Activated naive CD4-positive, alpha-beta T cell treated with anti-CD3 and anti-CD28 coated beads for 36 hours (primary cell): ENCODE measurements at places on chromosomes 6 and 20.

GRCh38 chr20:63911176-63911575, 16.2 kb downstream of the DNAJC5 start:
- DNase-seq: no peak

DNA sequence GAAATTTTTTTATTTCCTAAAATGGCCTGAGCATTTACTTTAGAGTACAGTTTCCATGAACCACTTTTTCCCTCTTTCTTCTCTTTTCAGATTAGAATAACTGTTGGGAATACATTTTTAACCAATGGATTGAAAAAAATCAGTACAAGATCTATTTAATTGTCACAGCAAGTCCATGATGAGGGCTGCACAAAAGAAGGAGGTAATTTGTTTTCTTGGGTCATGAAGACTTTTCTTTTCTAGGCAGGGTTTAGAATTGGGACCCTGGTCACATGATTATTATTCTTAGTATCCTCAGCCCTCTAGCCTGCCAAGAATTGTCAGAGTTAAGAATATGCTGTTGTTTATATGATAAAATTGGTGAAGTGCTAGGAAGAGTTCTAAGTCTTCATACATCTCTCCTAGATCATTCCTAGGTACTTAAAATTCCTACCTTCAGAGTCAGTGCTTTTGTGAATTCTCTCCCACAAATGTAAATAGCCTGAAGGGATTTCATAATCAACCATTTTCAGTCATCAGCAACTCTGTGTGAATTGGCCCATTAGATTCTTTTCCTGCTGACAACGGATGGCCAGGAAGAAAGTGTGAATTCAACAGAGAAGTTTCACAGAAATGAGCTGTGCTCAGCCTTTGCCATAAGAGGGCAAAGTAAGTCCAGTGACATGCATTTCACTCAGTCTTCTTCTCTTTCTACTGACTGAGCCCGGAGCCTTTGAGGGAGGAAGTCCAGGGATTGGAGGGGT, 32.4 kb upstream of the TPBG start:
- no peak for DNase-seq

DNA sequence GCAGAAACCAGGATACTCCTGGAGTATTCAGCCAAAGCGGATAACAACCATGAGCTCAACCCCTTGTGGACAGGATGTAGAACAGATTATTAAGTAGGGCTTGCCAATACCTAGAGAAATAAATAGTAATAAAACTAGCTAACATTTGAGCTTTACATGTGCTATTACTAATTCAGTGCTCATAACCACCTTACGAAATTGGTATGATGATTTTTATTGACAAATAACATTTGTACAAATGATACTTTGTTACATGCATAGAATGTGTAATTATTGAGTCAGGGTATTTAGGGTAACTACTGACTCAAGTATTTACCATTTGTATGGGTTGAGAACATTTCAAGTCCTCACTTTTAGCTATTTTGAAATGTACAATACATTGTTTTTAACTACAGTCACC, 287.9 kb downstream of the CDC5L start:
- DNase-seq: no peak

DNA sequence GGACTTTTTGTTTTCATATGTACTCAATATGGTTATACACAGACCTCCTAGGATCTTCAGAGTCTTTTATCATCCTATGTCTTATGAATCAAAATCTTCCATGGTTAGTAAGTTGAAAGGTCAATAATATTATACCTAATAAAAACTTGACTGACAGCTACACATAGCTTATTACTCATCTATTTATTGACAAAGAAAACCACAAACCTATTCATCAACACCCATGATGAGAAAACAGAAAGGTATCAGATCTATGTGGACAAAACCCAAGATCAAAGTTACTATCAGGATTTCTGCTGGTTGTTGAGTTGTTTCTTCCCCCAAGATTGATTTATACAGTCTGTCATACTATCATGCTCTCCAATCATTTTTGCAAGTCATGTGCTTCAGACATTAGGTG, 460.1 kb upstream of the MANEA start:
- DNase-seq: no peak

GRCh38 chr6:7750197-7750596, 24.3 kb downstream of the BMP6 start:
- no peak for DNase-seq

- no peak for DNase-seq
These were observed 180.0 kb downstream of the SOX4 start for GRCh38 chr6:21773576-21773968.

- no peak for DNase-seq
These were observed 509.3 kb upstream of the MAN1A1 start for GRCh38 chr6:119858901-119859300.

DNA sequence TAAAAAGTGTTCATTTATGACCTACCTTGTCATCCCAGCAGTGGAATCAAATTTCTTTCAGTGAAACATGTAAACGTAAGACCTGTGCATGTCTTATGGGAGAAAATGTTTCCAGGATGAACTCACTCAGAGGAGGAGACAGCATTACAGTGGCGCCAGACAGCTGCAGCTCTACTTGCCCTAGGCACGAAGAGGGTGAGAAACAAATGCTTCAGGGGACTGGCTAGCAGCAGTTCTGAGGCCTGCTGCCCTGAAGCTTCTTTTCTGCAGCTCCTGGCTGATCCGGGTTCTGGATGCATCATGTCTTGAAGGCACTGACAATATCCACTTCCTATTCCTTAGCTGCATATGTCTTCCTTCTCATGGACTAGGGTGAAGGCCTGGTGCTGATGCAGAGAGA, 120.2 kb downstream of the QRSL1 start:
- no peak for DNase-seq

- DNase-seq: no peak
These were observed 851.0 kb upstream of the EPHA7 start for GRCh38 chr6:94270091-94270948.

GRCh38 chr6:108435391-108435790, 125.3 kb upstream of the FOXO3 start:
- DNase-seq: no peak

DNA sequence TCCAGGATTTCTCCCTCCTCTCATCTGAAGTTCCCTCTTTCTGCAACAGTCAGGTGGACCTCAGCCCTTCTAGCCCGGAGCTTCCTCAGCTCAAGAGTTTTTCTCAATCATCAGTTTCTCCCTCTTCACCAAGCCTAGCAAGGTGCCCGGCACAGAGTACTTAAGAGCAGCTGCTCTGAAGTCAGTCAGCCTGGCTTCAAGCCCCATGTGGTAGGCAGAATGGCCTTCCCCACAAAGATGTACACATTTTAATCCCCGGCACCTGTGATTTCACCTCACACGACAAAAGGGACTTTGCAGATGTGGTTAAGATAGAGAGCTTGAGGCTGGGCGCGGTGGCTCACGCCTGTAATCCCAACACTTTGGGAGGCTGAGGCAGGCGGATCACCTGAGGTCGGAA, 15.1 kb upstream of the RBPJL start:
- no peak for DNase-seq

DNA sequence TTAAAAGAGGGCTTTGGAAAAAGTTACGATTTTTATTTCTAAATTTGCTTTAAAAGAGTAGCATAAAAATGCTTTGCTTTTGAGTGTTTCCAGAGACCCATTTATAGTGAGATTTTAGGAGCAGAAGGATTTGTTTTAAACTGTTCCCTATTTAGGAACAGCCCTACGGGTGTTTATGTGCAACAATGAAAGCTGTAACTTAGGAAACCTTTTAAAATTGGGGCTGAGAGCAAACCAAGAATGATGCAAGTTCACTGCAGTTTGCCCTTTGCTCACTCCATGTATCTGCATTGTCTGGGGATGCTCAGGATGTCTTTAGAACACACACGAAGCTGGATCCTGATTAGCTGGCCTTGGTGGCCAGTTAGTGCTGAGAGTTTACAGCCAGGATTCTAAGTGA, 40.9 kb downstream of the GHRH start:
- DNase-seq: no peak

DNA sequence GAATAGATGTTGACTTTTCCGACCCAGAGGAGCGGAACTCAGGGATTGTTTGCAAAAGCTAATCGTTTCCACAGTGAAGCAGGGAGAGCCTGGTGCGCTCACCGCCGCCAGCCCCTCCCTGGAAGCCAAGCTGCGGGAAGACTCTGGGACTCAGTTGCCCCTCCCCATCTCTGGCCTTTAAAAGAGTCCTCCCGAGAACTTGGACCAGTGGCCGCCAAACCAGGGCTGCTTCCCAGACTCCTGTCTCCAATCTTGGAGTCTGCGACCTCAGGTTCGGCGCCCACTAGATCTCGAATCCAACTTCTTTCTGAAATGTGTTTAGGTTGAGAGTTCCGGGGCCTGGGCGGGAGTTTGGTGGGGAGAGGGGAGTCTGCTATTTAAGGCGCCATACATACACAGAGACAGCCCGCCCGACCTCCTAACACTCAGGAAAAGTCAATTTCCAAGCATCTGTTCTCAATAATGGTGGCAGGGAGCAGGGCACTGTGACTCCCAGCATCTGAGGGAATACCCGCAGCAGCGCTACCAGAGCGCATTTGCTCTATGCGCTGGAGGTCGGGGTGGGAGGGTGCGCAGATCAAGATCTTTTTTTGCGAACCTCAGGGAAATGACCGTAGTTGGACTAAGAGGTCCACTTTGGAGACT, 800 bp upstream of the GRIK2 start:
- DNase-seq: no peak

DNA sequence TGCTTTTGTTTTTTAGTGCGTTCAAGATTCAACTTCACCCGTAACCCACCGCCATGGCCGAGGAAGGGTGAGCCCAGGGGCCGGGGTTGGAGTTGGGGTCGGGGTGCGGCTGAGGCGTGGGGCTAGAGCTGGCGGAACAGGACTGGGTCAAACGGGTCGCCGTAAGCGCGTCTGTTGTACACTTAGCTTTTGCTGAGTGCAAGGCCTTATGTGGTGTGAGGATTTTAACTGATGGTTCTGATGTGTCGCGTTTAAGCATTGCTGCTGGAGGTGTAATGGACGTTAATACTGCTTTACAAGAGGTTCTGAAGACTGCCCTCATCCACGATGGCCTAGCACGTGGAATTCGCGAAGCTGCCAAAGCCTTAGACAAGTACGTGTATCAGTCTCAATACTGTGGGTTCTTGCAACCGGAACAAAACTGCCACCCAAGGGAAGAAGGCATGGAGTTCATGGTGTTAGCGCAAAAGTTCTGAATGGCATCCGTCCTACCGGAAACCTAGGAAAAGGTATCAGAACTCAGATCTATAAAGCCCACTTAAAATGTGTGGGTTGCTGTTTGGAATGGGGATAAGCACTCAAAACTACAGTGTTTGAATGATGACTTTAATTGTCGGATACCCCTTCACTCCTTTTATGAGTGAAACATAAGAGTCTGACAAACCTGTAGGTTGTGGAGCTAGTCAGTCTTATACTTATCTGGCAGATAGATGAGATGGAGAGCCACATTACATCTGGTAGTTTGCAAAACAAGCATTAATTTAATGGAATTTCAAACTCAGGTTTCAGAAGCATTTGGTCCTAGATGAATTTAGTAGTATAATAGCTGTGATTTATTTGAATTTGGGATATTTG, 574 bp downstream of the RPS12 start:
- no peak for DNase-seq

GRCh38 chr6:135525594-135525993, 28.1 kb upstream of the AHI1 start:
- no peak for DNase-seq

DNA sequence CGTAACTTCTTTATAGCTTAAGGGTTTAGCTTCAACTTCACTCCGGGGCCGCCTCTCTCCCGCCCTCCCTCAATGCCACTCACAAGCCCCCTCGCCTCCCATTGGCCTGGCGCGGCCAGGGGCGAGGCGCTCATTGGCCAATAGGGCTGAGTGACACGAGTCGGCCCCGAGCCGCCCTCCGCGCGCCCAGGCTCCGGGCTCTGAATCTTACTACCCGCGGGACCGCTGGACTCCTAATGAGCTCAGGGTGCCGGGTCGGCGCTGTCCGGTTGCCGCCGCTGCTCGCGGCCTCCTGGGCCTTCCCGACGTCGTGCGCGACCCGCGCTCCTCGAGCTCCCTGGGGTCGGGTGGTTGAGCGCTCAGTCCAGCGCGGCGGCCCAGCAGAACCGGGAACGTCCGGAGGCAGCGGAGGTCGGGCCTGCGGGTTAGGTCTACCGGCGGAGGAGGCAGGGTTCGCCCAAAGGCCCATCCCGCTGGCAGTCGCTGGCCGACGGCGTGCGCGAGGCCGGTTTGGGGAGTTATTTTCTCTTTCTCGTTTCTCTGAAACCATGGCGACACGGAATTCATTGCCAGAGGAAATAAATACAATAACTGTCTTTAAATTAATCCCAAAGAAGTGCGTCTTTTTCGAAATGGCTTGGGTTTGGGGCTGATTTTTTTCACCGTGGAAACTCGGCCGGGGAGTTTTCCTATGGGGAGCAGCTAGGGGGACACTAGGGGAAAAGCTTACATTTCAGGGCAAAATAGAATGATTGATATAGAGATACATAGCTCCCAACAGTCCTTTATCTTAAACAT, at the start of gene SIM1:
Gene SIM1 (minus strand): TSS at position 19 of the 798 bp plus-strand sequence. CDS start 1,453 bp downstream, outside the sequence.
- DNase-seq: no peak

DNA sequence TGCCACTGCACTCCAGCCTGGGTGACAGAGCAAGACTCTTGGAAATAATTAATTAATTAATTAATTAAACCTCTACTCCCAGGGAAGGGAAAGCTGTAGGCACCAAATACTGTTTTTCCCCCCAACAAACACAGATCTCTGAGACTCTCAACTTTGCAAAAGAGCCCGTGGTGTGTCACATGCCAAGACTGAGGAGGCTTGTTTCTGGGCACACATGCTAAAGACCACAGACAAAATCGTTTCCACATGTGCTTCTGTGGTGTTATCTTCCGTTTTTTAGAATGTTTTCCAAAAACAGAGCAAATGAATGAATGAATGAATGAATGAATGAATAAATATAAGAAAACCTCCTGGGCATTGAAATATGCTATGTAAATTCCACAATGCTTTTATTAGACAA, 55.6 kb upstream of the ATXN1 start:
- no peak for DNase-seq

GRCh38 chr6:163877877-163878639, 463.5 kb downstream of the QKI start:
- DNase-seq: no peak

DNA sequence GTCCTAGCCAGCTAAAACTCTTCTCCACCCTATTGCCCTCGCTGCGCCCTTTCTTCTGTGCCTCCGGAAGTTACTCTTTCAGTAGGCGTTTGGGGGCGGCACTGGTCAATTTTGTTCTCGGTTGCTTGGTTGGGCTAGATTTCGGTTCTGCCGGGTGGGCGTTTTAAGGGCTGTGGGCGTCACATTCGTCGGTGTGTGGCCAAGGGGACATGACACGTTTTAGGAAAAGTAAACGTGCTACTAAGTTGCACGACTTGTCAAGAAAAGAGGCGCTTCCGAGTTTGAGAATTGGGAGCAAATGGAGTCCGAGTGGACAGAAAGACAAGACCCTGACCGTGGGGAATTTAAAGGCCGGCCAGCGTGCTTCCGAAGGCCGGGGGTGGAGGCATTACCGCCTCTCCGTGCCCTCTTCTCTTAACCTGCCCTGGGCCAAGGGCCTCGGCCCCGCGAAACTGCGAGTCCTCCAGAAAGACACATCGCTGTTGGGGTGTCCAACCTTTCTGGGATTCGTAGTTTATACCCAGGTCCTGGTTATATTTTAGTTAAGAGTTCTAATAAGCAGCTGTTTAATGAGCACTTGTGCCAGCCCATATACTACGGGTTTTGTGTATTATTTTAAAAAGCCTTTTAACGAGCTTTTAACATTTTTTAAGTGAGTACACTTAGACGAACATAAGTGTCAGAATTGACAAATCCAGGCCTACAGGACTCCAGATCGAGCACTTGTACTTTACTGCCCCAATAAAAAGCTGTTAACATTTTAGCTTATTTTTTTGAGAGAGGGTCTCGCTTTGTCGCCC, 664 bp upstream of the BAG6 start:
- peak; percentile 92 for DNase-seq
